ENCODE measurements at places on chromosomes 6 and 20. TPM values are rescaled to one million over a fixed set of nuclear protein-coding genes. Genes with fewer than 3 reads are reported as not detected.

The SEL1L2 gene
- total RNA-seq = not detected

The RPN2 gene
- 152 TPM for total RNA-seq

The BMP2 gene
- 12.3 TPM for total RNA-seq

The OR12D2 gene
- total RNA-seq = not detected

The PPP1R14C gene
- not detected for total RNA-seq

The WFDC5 gene
- not detected for total RNA-seq

The ATRN gene
- 32.9 TPM for total RNA-seq

The MYB gene
- total RNA-seq = 0.50 TPM

The SAMD5 gene
- total RNA-seq = 0.95 TPM

The MAFB gene
- 83.4 TPM for total RNA-seq

The MATN4 gene
- total RNA-seq = not detected

The SLC25A27 gene
- 27.6 TPM for total RNA-seq

The LY6G6C gene
- total RNA-seq = not detected

The ARMC2 gene
- total RNA-seq = 9.9 TPM

The ZNF334 gene
- 1.9 TPM for total RNA-seq

The KCNQ5 gene
- not detected for total RNA-seq

The ECI2 gene
- 82.2 TPM for total RNA-seq

The TSPO2 gene
- not detected for total RNA-seq

Measured in omental fat pad (tissue), 4 donors.